ENCODE measurements at places on chromosomes 11 and 22.
A peak's percentile ranks its signal among the peaks of the same experiment; 100 is the strongest.

GRCh38 chr11:19777039-19777376 lies 64.4 kb downstream of the NAV2 start:
- DNase-seq, result no peak

DNA sequence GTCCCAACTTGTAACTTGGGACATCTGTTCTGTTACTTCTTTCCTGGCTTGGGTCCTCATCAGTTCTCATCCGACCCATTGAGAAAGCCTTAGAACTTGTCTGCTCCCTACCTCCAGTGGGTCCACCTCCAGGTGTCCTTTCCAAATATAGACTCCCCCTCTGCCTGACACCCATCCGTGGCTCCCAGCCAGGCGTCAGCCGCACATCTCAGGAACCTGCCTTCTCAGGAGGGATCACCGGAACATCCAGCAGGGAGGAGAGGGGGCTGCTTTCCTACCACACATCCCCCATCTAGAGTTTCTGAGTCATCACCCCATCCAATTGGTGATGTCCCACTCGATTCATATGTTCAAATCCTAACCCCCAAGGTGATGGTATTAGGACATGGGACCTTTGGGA lies 36.5 kb downstream of the C11orf91 start:
- no peak for DNase-seq

- DNase-seq, result peak; percentile 70
Measured at GRCh38 chr11:133966921-133967598, 10.3 kb upstream of the IGSF9B start.

DNA sequence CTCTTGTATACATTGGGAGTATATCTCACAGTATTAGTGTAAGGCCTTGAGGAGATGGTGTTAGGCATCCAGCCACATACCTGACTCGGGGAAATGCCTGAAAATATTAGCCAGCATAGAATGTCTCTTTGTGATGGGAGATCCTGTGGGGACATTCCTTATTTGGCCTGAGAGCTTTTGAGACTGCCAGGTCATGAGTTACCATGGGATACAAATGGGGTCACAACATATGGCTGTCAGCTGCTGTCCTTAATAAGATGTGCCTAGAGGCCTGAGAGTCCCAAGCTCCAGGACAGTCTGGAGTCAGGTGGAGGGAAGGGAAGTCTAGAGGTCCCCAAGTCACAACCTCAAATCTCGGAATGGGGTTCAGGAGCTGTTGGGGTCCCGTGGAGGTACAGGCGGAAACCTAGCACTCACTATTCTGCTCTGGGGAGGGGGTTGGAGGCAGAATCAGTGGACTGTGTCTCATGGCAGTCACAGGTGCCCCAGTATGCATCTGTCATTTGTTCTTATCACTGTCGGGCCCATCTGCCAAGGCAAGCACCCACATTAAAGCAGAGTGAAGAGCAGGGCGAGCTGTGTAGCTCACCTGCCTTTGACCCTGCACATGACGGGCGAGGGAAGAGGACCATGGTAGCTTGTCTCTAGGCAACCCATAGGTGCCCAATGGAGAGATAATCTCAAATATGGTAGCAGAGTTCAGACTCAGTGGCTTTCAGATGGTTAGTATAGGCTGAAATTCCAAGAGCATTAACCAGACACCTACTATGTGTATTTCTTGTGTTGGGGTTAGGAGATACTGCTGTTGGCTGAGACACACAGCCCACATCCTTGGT lies 29.9 kb downstream of the KCNQ1OT1 start:
- DNase-seq, result no peak

- no peak for DNase-seq
Measured at GRCh38 chr11:83000381-83000780, 71.3 kb downstream of the RAB30 start.

- DNase-seq, result no peak
Measured at GRCh38 chr11:8231979-8232378, 31.7 kb downstream of the LMO1 start.

DNA sequence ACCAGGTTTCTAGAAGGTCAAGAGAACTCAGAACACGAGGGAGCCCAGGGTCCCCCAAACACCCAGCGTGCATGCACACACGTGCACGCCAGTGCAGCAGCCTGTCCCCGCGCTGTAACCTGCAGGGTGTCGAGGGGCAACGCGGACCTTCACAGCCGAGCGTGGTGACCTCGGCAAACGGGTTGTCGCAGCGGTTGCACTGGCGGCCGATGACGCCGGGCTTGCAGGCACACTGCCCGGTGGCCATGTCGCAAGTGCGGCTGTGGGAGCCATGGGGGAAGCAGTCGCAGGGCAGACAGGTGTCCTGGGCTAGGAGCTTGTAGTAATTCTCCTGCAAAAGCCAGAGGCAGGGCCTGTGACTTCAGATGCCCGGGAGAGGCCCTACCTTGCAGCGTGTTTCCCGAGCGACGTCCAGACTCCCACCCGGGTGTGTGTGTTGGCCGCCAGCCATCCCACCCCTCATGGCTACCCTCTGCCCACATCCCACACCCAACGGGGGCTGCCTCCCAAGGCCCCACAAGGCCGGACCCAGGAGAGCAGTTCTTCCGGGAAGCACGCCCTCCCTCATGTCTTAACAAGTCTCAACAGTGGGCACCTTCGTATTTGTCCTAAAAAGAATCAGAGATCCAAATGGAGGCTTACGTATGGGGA lies 56.1 kb downstream of the TRMU start:
- DNase-seq, result no peak

- DNase-seq, result no peak
Measured at GRCh38 chr11:8701891-8702597, 19.5 kb downstream of the RPL27A start.

DNA sequence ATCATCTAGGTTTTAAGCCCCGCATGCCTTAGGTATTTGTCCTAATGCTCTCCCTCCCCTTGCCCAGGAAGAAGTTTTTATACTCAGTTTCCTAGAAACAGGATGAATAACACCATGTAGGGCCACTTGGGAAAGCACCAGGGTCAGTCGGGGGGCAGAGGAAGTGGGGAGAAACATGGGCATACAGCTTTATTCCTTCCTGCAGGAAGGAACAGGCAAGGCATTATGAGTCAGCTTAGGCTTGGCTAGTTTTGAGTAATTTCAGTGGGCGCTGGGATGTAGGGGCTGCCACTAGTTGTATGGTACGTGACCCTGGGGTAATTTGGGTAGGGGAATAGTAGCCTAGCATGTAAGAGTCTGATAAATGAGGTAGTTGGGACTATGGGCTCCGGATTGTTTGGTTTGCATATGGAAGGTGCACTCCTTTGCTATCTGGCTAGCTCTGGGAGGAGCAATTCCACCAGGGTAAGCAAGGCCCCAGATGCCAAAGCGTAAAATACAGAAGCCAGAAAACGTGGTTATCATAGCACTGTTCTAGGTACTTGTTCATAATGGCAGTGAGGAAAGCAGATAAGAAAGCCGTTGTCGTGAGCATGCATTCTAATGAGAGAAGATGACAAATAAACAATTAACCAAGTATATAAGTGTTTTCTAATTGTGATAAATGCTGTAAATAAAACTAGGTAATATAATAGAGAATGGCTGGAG lies 24.8 kb downstream of the ACER3 start:
- DNase-seq, result no peak

- no peak for DNase-seq
Measured at GRCh38 chr11:44804449-44805437, 78.0 kb downstream of the TSPAN18 start.

- no peak for DNase-seq
Measured at GRCh38 chr11:26777372-26777808, 55.5 kb upstream of the SLC5A12 start.

DNA sequence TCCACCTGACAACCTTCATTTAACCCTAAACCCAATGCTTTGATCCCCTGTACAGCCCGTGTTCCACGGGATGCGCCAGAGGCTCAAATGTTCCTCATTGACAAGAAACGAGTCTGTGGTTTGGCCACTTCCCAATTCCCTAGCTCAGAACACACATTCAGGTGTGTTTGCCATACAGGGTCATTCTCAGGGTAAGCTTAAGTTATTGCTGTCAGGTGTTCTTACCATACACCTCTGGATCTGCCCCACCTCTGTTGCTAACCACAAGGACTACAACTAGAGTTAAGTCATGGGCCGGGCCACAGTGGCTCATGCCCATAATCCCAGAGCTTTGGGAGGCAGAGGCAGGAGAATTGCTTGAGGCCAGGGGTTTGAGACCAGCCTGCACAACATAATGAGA lies 45.6 kb upstream of the POLD3 start:
- DNase-seq, result no peak

DNA sequence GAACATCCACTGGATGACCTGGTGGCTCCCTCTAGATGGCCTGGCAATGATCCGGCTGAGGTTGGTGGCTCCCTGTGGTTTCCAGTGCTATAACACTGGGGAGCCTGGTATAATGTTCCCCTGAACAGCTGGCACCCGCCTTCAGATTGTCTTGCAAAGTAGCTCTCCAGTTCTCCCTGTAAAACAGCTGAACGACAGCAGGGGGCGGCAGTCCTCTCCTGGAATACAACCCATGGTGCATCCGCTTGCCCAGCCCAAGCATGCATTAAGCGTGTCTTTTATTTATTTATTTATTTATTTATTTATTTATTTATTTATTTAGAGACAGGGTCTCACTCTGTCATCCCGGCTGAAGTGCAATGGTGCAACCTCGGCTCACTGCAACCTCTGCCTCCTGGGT lies 258.9 kb downstream of the BUD13 start:
- DNase-seq, result peak; percentile 21

DNA sequence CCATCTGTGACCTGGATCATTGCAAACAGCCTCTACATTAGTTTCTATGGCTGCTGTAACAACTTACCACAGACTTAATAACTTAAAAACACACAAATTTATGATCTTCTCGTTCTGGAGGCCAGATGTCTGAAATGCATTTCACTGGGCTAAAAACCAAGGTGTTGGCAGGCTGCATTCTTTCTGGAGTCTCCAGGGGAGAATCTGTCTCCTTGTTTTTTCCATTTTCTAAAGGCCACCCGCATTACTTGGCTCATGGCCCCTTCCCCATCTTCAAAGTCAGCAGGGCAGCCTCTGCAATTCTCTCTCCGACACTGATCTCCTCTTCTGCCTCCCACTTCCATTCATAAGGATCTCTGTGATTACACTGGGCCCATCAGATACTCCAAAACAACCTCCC lies 11.6 kb downstream of the SCGB1A1 start:
- DNase-seq, result no peak

DNA sequence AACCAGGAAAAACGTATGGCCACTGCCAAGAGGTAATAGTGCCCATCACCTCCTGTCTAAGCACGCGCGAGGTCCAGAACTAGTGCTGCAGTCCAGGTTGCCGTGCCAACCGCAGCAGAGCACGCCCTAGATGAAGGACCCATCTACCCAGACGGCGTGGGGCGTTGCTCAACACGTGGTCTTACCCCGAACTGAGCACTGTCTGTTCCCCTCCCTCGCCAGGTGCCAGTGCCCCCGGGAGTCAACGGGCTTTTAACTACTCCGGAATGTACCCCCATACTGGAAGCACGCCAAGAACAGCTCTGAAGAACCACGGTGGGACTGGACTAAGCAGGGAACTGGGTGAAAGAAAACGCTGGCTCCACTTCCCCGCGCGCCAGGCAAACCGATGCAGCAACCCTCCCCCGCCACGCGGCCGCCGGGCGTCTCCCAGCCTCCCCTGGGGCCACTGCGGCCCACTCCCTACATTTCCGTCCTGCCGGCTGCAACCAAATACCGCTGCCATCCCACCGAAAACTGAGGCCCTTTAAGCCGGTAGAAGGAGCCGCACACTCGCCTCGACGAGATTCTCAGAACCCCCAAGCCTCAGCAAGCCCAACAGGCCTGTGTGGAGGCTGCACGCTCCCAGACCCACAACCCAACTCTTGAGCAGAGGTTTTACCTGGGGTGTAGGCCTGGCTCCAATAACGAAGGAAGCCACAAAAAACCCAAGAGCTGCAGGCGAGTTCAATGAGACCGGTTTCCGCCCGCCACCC lies at the start of gene HSPA8:
Gene HSPA8 (minus strand): TSS at position 734 of the 755 bp plus-strand sequence. CDS start 812 bp downstream, outside the sequence.
- peak; percentile 64 for DNase-seq

GRCh38 chr11:65859812-65860277 lies 388 bp upstream of the MUS81 start:
- peak; percentile 24 for DNase-seq

DNA sequence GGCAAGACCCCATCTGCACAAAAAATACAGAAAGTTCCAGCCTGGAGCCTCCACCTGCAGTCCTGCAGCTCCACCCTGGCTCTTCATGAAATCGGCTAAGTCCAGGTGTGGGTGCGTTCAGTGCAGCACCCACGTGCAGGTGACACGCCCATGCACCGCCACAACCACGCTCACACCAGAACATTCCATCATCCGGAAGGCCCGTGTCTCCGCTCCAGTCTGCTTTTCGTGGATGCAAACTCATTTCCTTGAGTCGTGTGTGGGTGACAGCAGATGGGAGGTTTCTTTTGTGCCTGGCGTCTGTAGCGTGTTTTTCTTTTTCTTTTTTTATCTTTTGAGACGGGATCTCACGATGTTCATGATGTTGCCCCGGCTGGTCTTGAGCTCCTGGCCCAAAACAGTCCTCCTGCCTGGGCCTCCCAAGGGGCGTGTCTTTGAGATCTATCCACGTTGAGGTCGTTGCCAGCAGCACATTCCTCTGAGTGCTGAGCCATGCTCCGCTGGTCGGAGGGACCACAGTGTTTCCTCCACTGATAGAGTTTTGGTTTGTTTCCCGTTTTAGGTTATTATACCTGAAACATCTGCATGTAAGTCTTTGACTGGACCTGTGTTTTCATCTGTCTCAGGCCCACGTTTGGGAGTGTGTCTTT lies 7.2 kb downstream of the PTDSS2 start:
- no peak for DNase-seq

- no peak for DNase-seq
Measured at GRCh38 chr11:117715801-117716200, 81.2 kb downstream of the DSCAML1 start.

GRCh38 chr22:25146307-25146706 lies 53.4 kb upstream of the CRYBB3 start:
- DNase-seq, result no peak

- DNase-seq, result no peak
Measured at GRCh38 chr11:106457727-106458126, 380.3 kb downstream of the AASDHPPT start.

GRCh38 chr11:133507185-133507584 lies 25.1 kb downstream of the OPCML start:
- no peak for DNase-seq

GRCh38 chr22:29780748-29781676 lies 13.8 kb downstream of the UQCR10 start:
- DNase-seq, result no peak

DNA sequence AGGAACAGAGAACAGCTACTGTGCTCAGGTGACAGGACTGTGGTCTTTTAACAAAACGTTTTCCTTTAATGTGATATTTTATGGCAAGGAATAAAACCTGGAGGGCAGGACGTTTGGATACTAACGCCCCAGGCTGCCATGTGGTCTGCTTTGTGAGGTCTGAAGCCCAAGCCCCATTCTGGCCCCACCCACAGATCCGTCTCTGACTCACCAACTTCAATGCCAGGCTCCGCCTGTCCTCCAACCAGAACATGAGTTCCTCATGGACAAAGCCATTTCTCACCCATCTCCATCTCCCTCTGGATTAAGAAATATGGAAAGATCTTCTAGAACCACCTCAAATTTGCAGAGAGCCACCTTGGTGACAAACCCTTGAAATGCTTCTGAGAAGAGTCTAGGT lies 148.8 kb downstream of the CRYBB2 start:
- DNase-seq, result no peak

DNA sequence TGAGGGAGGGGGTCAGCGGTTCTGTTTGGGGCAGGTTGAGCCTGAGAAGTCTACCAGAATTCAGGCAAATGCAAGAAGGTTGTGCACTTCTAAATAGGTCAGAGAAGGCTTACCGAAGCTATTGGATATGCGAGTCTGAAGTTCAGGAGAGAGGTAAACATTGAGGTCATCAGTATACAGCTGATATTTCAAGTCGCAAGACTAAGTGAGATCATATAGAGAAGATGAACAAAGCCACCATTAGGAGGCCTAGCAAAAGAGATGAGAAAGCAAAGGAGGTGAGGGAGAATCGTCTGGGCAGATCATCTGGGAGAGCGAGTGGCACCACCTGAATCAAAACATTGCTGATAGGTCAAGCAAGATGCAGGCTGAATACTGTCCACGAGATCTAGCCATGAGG lies 430.6 kb downstream of the BUD13 start:
- no peak for DNase-seq

Measured in left ventricle myocardium inferior (tissue), 1 donor.